ENCODE measurements at places on chromosomes 12 and 14.

DNA sequence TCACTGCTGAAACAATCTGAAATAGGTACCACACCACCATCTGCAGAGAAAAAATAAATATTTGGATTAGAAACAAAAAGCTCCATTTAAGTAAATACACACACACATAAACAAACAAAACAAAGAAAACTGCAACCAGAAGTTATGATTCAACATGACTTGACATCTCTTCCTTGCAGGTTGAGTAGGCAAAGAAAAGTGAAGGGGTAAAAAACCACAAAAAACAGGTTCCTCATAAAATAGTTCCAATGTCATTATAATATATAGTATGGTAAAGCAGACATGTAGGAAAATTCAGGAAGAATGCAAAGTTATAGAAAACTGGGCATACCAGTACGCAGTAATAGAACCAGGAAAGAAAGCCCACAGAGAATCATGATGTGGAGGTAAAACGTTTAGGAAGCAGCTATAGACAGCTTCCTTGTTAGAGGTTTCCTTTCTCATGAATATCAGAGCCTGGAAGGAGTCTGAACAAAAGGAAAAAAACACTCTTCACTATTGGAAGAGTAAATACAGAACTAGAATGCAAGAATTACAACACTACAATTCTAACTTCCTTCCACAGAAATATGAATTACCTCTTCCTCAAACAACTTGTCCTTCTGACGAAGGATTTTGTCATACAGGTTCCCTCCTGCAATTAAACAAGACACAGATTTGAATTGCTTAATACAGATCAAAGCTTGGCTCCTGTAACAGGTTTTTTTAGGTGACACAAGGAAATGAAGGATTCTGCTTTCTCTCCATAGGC lies 6.1 kb downstream of the NEK9 start:
- DNase-seq: no peak

- DNase-seq: no peak
These were observed 38.5 kb upstream of the IGF1 start for GRCh38 chr12:102518871-102519270.

- no peak for DNase-seq
These were observed 129.7 kb upstream of the CCND2 start for GRCh38 chr12:4143896-4144295.

GRCh38 chr14:72736308-72736707 lies 157.6 kb downstream of the DPF3 start:
- peak; percentile 96 for DNase-seq

DNA sequence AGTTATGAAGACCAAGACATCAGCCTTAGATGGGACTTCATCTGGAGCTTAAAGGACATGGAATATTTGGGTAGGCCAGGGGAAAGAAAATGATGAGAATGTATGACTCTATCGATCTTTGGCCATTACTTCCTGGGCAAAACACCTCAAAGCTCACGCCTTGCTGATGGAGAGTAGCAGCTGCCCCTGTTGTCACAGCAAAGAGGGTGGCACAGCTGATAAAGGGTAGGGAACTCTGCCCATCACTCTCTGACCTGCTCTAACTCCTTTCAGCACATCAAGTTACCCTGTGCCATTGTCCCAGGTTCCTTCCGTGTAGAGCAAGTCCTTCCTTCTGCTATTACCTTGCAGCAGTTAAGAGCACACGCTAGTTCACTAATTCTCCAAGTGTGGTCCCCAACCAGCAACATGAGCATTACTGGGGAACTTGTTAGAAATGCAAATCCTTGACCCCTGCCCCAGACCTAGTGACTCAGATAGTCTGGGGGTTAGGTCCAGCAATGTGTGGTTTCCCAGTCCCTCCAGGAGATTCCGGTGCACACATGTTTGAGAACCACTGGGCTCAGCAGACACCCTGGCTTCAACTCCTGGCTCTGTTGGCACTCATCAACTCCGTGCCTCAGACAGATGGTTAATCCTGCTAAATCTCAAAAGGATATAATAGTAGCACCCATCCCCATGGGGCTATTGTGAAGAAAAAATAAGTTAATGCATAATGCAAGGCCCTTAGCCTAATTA lies 93.7 kb upstream of the EEA1 start:
- DNase-seq: peak; percentile 71

- no peak for DNase-seq
These were observed 454.2 kb downstream of the DPF3 start for GRCh38 chr14:72439707-72440106.

GRCh38 chr12:58288190-58288589 lies 346.8 kb downstream of the ATP23 start:
- DNase-seq: peak; percentile 82

GRCh38 chr14:101478796-101479410 lies 82.4 kb upstream of the DIO3 start:
- DNase-seq: no peak

DNA sequence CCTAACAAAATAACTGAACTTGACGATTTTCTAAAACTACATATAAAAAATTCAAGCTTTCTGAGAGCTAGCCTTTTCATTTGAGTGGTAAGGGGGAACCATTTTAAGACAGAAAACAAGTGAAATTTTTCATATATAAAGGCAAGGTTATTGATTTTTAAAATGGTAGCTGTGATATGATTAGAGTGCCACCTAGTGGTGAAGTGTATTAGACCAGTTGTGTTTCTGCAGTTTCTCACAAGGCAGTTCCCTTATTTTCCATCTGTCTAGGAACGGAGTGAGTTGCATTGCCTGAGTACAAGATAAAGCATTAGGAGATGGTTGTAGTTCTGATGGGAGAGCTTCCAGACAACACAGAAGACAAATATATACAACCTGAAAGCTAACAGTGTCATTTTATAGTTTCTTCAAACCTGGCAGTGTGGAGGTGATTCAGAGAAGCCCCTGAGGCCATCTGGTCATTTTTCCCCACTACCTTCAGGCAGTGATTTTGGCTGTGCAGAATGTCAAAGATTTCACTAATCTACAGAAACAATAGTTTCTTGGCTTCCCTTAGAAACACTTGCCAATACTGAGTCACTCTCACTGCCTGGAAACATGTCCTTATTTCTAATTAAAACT lies 180.8 kb downstream of the C12orf50 start:
- peak; percentile 93 for DNase-seq

DNA sequence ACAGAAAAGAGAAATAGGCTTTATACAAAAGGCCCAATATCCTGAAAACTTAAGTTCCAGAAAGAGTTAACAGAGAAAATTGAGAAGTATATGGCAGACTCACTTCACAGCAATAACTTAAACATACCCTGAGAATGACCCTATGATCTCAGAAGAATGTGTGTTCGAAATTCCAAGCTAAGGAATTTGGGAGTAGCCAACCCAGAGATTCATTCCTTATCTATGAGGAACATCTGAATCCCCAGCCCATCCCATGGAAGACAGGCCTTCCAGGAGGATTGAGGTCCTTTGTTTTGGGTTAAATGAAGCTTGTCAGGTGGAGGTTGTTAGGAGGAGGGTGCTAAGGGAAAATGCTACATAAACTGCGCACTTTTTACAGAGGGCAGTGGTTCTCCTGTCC lies 7.5 kb upstream of the SAV1 start:
- no peak for DNase-seq

- DNase-seq: peak; percentile 74
These were observed 27.4 kb downstream of the SLC41A2 start for GRCh38 chr12:104930388-104931326.

DNA sequence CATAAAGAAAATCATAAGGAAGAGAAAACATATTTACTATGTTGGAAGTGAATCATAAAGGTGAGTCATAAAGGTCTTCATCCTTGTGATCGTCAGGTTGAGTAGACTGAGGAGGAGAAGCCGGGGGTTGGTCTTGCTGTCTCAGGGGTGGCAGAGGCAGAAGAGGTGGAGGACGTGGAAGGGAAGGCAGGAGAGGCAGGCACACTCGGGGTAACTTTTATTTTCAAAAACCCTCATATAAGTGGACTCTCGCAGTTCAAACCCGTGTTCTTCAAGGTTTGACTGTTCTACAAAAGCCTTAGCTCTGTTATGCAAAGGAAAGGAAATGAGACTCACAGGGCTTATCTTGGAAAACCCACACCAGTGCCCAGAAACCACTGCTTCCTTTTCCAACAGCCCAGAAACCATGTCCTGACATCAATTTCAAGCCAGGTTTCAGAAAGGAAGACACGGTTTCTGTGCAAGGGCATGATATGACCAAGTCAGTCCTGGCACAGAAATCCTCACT lies 14.0 kb downstream of the SMCO2 start:
- DNase-seq: peak; percentile 39

DNA sequence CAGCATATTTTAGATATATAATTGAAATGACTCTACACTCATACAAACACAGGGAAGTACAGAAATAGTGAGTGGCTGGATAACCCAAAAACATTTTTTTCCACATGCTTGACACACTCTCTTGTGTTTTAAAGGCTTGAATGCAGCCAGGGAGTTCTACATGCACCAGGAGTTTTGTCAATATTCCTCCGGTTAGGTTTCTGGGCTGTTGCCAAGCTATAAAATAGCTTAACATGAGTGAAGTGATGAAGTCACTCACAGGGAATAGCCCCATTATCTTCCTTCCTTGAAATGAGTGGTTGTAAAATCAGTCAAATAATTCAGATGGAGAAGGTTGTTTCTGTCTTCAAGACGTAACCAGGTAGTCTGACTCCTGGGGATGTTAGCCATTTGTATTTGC lies 582.7 kb downstream of the SLC6A15 start:
- DNase-seq: no peak

- DNase-seq: peak; percentile 92
These were observed 57.9 kb upstream of the SLC38A2 start for GRCh38 chr12:46430340-46430948.

GRCh38 chr12:1533205-1533601 lies 61.2 kb downstream of the FBXL14 start:
- no peak for DNase-seq

Data from choroid plexus epithelial cell (primary cell).